ENCODE measurements at places on chromosomes 5 and 9.

GRCh38 chr5:111385970-111386831, 126.1 kb downstream of the STARD4 start:
- DNase-seq: no peak

- no peak for DNase-seq
Measured at GRCh38 chr9:13410566-13411031, 131.1 kb upstream of the MPDZ start.

- no peak for DNase-seq
Measured at GRCh38 chr5:53130266-53130665, 20.7 kb upstream of the MOCS2 start.

- no peak for DNase-seq
Measured at GRCh38 chr5:149355688-149356087, 2.2 kb upstream of the PCYOX1L start.

GRCh38 chr5:116529615-116530014, 45.0 kb downstream of the SEMA6A start:
- no peak for DNase-seq

- DNase-seq: no peak
Measured at GRCh38 chr9:28782630-28783029, 1209.3 kb upstream of the C9orf72 start.

GRCh38 chr9:95305770-95306492, 11.6 kb downstream of the FANCC start:
- DNase-seq: no peak

GRCh38 chr5:174083056-174083827, 37.7 kb downstream of the NSG2 start:
- no peak for DNase-seq

- DNase-seq: no peak
Measured at GRCh38 chr5:110536120-110537115, 190.1 kb downstream of the TMEM232 start.

GRCh38 chr5:2748179-2748860, 3.2 kb downstream of the IRX2 start:
- no peak for DNase-seq

GRCh38 chr5:334903-335739, 13.6 kb downstream of the AHRR start:
- no peak for DNase-seq

DNA sequence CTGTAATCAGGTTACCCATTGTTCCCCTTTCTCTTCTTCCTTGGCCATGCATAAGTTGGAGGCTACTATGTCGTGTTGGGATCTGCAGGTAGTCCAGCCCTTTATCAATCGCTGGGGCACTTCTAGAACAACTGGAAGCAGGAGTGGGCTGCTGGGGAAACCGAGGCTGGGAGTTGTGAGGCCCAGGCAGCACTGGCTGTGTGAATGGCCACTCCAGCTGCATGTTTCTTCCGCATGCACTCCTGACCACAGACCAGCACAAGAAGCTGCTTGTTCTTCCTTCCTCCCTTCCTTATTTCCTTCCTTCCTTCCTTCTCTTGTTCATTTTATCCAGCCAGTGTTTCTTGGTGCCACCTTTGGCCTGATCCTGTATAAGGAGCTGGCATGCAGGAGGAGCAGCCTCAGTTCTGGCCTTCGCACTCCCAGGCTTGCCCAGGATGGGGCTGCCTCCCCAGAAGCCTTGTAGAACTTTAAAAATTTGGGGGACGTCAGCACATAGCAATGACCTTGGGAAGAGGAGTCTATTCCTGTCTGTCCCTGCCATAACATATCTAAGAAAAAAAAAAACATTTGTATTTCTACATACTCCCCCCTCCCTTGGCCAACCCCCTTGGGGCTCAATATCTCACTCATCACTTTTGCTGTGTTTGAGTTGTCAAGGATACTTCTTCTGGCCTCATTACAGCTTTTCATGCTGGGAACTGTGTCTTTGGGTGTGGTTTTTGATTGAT, 20.8 kb upstream of the CXCL14 start:
- DNase-seq: no peak

- no peak for DNase-seq
Measured at GRCh38 chr5:88888291-88888690, 5.3 kb upstream of the MEF2C start.

DNA sequence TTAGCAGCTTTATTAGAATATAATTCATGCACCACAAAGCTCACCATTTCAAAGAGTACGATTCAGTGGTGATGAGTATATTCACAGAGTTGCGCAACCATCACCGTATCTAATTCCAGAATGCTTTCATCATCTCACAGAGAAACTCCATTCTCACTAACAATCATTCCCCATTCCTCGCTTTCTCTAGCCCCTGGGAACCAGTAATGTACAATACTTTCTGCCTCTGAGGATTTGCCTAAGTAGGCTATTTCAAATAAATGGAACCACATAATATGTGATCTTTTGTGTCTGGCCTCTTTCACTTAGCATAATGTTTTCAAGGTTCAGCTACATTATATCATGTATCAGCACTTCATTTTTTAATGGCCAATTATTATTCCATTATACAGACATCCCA, 145.1 kb upstream of the ADAMTS16 start:
- DNase-seq: no peak

- no peak for DNase-seq
Measured at GRCh38 chr5:149141957-149142851, 911 bp downstream of the ABLIM3 start.

DNA sequence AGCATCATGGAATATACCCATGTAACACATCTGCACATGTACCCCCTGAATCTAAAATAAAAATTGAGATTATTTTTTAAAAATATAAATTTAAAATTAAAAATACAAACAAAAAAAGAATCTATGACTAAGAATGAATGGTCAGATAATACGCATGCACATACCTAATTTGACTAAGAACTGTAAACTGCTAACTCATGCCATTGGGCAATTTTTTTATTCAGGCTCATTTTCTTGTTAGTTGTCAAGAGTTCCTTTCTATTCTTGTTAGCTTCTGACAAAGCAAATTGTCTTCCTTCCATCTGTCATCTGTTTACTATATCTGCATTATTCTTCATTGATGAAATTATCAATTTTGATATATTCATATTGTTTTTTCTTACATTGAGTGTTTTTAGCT, 69.5 kb upstream of the HAND1 start:
- DNase-seq: no peak

- DNase-seq: no peak
Measured at GRCh38 chr5:112492291-112492690, 73.2 kb upstream of the EPB41L4A start.

- no peak for DNase-seq
Measured at GRCh38 chr5:71862087-71862486, 143.0 kb downstream of the CARTPT start.

GRCh38 chr5:77305956-77306355, 95.5 kb downstream of the PDE8B start:
- DNase-seq: no peak

DNA sequence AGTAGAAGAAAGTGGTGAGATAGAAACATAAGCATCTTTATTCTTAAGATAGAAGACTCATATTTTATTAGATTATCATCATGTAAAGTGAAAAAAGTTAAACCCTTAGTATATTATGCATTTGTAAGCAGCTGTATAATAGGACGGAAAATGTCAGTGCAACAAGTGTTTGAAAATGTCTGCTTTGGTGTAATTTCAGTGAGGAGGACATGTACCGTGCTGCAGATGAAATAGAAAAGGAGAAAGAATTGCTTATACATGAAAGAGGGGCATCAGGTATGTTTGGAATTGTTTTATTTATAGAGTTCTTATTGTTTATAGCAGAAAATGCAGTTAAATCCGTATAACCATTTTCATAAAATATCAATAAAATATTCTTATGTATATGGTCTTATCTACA, 8.9 kb downstream of the OTULIN start:
- DNase-seq: no peak

DNA sequence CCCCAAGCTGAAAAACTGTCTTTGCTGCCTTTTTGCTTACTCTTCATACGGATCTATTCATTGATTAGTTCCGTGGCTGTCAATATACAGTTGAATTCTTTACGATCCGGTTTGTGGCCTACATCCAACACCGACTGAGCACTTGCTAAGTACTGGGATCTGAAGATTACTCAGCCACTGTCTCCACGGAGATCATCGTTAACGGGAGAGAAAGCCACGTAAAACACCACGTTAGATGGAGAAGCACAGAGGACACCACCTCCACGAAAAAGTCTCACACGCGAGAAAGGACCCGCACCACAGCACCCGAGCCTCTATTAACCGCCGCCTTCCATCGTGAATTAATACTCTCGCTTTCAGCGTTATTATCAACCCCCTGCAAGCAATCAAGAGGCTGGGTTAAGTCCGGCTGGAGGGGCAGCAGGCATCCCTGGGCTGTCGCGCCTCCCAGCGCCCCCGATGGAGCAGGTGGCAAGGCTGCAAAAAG, 650 bp downstream of the ELP1 start:
- DNase-seq: no peak

GRCh38 chr5:60297658-60298057, 402.3 kb downstream of the DEPDC1B start:
- DNase-seq: no peak

DNA sequence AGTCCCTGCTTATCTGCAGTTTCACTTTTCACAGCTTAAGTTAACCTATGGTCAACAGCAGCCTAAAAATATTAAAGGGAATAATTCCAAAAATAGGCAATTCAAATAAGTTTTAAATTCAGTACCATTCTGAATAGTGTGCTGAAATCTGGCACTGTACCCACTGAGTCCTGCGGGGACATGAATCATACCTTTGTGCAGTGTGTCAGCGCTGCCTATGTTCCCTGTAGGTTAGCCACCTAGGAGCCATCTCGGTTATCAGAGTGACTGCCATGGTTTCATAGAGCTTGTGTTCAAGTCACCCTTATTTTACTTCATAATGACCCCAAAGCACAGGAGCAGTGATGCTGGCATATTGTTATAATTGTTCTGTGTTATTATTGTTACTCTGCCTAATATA, 139.9 kb downstream of the GPBP1 start:
- DNase-seq: no peak

DNA sequence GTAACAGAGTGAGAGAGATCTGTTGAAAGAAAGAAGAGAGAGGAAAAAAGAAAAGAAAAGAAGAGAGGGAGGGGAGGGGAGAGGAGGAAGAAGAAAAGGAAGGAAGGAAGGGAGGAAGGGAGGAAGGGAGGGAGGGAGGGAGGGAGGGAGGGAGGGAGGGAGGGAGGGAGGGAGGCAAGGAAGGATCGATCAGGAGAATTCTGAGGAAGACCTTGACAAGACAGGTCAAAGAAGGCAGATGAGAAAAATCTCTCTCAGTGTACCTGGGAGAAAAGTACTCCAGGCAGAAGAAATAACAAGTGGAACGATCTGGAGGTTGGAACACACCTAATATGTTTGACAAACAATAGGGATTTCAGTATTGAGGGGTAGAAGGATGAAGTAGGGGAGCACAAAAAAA, 64.6 kb upstream of the SUSD1 start:
- no peak for DNase-seq

GRCh38 chr5:89069591-89069990, 186.6 kb upstream of the MEF2C start:
- DNase-seq: no peak

- no peak for DNase-seq
Measured at GRCh38 chr5:72149742-72150141, 42.5 kb downstream of the MAP1B start.

GRCh38 chr5:160020964-160021363, 12.0 kb downstream of the TTC1 start:
- no peak for DNase-seq

DNA sequence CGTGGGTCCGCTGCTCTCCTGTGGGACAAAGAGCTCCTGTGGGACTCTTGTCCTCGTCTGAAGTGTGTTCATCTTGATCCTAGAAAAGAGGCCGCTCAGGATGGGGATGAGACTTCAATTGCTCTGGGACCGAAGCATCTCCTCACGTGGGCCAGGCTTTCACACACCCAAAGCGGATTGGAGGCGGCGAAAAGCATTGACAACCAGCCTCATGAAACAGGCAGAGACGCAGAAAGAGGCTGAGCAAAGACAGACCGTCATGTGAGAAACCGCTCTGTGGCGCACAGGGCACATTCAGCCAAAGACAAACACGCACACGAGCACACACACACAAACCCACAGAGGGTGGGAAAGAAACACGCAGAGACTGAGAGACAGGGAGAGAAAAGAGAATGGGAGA, 479.5 kb downstream of the SPATA31A7 start:
- DNase-seq: no peak

- DNase-seq: no peak
Measured at GRCh38 chr9:101479338-101480030, 43.9 kb upstream of the ALDOB start.

DNA sequence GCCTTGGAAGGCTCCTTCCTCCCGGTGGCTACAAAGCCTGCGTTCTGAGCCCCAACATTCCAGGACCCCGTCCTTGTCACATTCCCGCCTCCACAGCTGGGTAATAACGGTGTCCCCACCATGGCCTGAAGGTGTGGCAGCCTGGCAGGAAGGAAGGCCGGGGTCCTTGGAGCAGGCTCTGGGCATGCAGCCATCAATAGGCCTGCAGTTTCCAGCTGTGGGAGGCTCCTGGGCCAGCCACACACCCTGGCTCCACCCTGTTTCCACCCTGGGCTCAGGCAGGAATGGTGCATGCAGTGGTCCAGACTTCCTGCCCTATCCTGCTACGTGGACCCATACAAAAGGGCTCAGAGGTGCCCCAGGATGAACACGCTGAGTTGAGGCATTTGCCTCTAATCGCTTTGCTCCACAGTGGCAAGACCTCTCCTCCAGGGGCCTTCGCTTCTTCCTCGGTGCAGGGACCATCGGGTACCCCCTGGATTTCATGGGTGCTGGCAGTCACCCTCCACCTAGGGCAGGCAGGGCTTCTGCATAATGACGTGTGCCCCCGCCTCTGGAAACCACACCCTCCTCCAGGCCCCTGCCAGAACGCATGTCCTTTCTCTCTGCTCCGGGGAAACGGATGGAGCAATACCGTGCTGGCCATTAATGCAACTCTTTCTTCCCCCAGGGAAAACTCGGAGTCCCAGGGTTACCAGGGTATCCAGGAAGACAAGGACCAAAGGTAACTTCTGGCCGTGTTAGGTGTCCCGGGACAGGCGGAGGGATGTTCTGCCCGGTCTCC, 95.1 kb upstream of the FCN2 start:
- no peak for DNase-seq

- DNase-seq: no peak
Measured at GRCh38 chr9:16236311-16236710, 634.2 kb downstream of the BNC2 start.

DNA sequence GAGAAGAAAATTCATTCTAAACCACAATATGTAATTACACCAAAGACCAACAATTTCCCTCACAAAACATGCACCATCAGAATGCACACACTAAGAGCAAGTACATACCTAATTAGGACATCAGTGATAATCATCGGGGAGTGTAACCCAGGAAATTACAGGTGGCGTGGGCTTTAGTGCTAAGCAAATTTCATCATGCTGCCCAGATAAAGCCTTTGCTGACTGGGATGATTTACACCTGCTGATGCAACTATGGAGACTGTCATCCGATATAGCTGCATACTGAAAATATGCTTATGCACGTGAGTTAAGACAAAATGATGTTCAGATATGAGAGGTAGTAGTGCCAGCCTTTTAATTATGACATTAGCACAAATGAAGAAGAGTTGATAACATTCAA, 123.2 kb downstream of the DCP2 start:
- DNase-seq: no peak

Measured in left renal cortex interstitium (tissue), 4 donors.